Cardiac muscle cell (in vitro differentiated cells and primary cell): ENCODE measurements at places on chromosomes 2 and 18. TPM values are rescaled to one million over a fixed set of nuclear protein-coding genes. Genes with fewer than 3 reads are reported as not detected.

DNA sequence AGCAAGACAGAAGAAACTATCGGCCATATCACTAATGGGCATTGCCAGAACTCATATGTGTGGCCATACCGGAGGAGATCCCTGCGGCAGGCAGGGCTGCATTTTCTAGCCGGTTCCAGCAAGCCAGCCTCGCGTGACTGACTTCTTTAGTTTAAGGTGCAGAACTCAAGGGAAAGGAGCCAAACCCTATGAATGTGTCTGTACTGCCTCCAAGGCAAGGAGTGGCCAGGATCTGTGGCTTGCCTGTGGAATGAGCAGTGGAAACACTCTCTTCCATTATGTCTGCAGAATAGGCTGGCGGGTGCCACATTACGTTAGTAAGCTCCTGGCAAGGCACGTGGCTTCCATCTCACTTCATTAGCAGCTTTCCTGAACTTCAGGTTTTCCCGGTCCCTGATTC lies 137.6 kb downstream of the ATL2 start:
- no peaks in the 10 kb centered on the region for H3K27me3 ChIP-seq
- no peak overlapping the region for H3K27ac ChIP-seq
- DNase-seq = no peak
- H3K4me1 ChIP-seq = no peaks in the 10 kb centered on the region
- no peak overlapping the region for H3K4me3 ChIP-seq
- H3K36me3 ChIP-seq = no peaks in the 10 kb centered on the region

DNA sequence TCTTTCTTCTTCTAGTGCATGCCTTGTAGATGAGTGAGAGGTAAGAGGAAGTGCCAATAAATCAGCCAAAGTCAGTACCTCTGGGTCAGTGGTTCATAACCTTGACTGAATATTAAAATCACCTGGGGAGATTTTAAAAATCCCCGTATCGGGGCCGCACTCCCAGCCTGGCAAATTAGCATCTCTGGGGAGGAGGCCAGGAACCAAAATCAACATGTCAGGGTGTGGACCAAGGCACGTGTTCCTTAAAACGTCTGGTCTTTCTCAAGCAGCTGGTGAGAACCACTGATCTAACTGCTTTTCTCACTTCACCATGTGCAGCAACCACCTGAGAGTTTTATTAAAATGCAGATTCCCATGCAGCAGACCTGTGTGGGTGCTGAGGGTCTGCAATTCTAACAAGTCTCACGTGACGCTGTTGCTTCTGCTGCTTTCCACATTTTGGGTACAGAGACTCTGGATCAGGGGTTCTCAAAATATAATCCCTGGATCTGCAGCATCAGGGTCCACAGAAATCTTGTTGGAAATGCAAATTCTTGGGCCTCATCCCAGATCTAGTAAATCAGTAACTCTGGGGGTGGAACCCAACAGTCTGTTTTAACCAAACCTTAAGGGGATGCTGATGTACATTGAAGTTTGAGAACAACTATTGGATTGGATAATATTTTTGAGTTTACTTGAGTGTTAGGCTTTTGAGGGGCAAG lies 49.5 kb downstream of the CHST9 start:
- H3K27ac ChIP-seq = no peak overlapping the region
- no peaks in the 10 kb centered on the region for H3K36me3 ChIP-seq
- no peak overlapping the region for H3K4me3 ChIP-seq
- no peak for DNase-seq
- no peaks in the 10 kb centered on the region for H3K27me3 ChIP-seq

Gene TRIP12
- total RNA-seq = 92.6 and 190 TPM in 2 replicates

GRCh38 chr2:240898731-240899467 lies 2.9 kb upstream of the MAB21L4 start:
- DNase-seq = no peak
- no peak overlapping the region for H3K27ac ChIP-seq
- no peak overlapping the region for H3K4me3 ChIP-seq
- H3K27me3 ChIP-seq = no peaks in the 10 kb centered on the region
- no peaks in the 10 kb centered on the region for H3K4me1 ChIP-seq

Gene HOXD12
- total RNA-seq = not detected in 2 replicates

Gene PLA2R1
- total RNA-seq = 0.09 and 0.11 TPM in 2 replicates

- no peaks in the 10 kb centered on the region for H3K36me3 ChIP-seq
- H3K27me3 ChIP-seq = no peaks in the 10 kb centered on the region
- H3K4me3 ChIP-seq = no peak overlapping the region
- no peak for DNase-seq
These were observed 24.7 kb downstream of the GULP1 start for GRCh38 chr2:188316342-188316741.

GRCh38 chr2:37797081-37797480 lies 125.6 kb upstream of the CDC42EP3 start:
- no peak overlapping the region for H3K27ac ChIP-seq
- no peak overlapping the region for H3K4me3 ChIP-seq
- peaks cover 35% of the 10 kb centered on the region for H3K4me1 ChIP-seq
- DNase-seq = no peak
- no peaks in the 10 kb centered on the region for H3K36me3 ChIP-seq
- H3K27me3 ChIP-seq = no peaks in the 10 kb centered on the region

- no peaks in the 10 kb centered on the region for H3K36me3 ChIP-seq
- peaks cover 5% of the 10 kb centered on the region for H3K4me1 ChIP-seq
- H3K27me3 ChIP-seq = no peaks in the 10 kb centered on the region
- no peak for DNase-seq
- H3K27ac ChIP-seq = no peak overlapping the region
- no peak overlapping the region for H3K4me3 ChIP-seq
These were observed 137.2 kb upstream of the KLHL14 start for GRCh38 chr18:32909798-32910561.
